Caco-2 (cell line): ENCODE measurements at places on chromosomes 1 and 21. TPM values are rescaled to one million over a fixed set of nuclear protein-coding genes. Genes with fewer than 3 reads are reported as not detected.

The GLIS1 gene
- total RNA-seq, result not detected in 2 replicates

The FOXO6 gene
- 0.42 and 0.59 TPM in 2 replicates for total RNA-seq

The MARK1 gene
- total RNA-seq, result 0.05 and 0.14 TPM in 2 replicates

The CLCA4 gene
- total RNA-seq, result not detected in 2 replicates

The VHLL gene
- not detected in 2 replicates for total RNA-seq

The RCSD1 gene
- not detected in 2 replicates for total RNA-seq

The HTR6 gene
- total RNA-seq, result not detected in 2 replicates

The RAD54L gene
- 29.1 and 30.6 TPM in 2 replicates for total RNA-seq

The SPATA45 gene
- total RNA-seq, result not detected in 2 replicates

DNA sequence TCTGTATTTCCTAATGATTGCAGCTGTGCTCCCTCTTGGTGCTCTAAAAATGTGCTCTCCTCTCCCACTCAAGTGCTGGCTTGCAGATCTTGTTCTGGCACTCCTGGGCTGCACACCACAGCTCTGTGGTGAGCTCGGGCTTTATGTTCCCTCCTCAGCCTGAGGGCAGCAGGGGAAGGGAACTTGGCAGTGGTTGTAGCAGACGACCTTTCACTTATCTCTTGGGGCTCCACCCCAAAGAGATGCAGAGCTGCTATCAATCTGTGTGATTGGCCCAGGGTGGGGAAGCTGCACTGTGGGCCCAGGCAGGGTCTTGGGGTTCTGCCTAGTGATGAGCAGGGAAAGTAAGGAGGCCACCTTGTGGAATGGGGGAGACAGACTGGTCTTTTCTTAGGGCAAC lies 143.5 kb upstream of the GORAB start:
- DNase-seq, result no peak
- no peak overlapping the region for H3K4me3 ChIP-seq
- H3K27me3 ChIP-seq, result no peaks in the 10 kb centered on the region
- no peak overlapping the region for H3K27ac ChIP-seq
- H3K36me3 ChIP-seq, result no peaks in the 10 kb centered on the region

- no peaks in the 10 kb centered on the region for H3K27me3 ChIP-seq
- no peak overlapping the region for H3K27ac ChIP-seq
- no peaks in the 10 kb centered on the region for H3K36me3 ChIP-seq
- no peak overlapping the region for H3K4me3 ChIP-seq
- DNase-seq, result no peak
Observed at GRCh38 chr1:18727956-18728355, 97.3 kb downstream of the PAX7 start.

GRCh38 chr1:80891871-80892270 lies 908.9 kb upstream of the ADGRL2 start:
- no peaks in the 10 kb centered on the region for H3K36me3 ChIP-seq
- H3K4me3 ChIP-seq, result no peak overlapping the region
- no peak for DNase-seq
- H3K27me3 ChIP-seq, result no peaks in the 10 kb centered on the region
- H3K27ac ChIP-seq, result no peak overlapping the region

DNA sequence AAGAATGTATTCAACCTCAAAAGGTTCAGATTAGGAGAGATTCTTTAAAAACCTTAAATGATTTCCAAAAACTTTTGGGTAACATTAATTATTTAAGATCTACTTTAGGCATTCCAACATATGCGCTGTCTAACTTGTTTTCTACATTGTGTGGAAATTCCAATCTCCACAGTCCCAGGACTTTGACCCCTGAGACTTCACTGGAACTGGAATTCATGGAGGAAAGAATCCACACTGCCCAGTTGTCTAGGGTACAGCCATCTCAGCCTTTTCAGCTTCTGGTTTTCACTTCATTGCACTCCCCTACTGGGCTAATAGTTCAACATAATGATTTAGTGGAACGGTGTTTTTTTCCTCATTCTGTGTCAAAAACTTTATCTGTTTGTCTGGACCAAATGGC lies 161.5 kb downstream of the IER5 start:
- no peaks in the 10 kb centered on the region for H3K4me1 ChIP-seq
- H3K4me3 ChIP-seq, result no peak overlapping the region
- H3K27ac ChIP-seq, result no peak overlapping the region
- H3K36me3 ChIP-seq, result no peaks in the 10 kb centered on the region
- H3K27me3 ChIP-seq, result no peaks in the 10 kb centered on the region
- peak; percentile 43 for DNase-seq

- H3K27me3 ChIP-seq, result no peaks in the 10 kb centered on the region
- no peaks in the 10 kb centered on the region for H3K4me1 ChIP-seq
- H3K4me3 ChIP-seq, result no peak overlapping the region
Observed at GRCh38 chr1:238982736-238983135, 403.6 kb upstream of the CHRM3 start.

- no peaks in the 10 kb centered on the region for H3K27me3 ChIP-seq
- no peaks in the 10 kb centered on the region for H3K4me1 ChIP-seq
- no peaks in the 10 kb centered on the region for H3K36me3 ChIP-seq
- no peak for DNase-seq
- no peak overlapping the region for H3K4me3 ChIP-seq
Observed at GRCh38 chr1:162420120-162420519, 8.2 kb upstream of the SH2D1B start.

DNA sequence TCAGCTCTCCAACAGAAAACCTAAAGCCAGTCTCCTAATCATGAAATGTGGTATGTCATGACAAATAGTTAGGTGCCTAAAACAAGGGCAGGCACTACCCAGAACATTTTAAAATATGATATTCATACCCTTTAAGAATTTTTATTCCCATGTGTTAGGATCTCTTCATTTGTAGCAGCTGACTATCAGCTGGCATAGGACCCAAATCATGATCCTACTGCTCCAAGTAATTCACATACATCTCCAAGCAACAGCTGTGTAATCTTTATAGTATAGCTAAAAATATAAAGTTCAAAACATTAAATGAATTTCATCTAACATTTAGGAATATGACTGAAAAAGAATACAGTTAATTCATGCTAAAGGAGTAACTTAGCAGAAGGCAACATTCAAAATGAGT lies 57.5 kb downstream of the ENAH start:
- H3K27ac ChIP-seq, result no peak overlapping the region
- no peaks in the 10 kb centered on the region for H3K27me3 ChIP-seq
- H3K4me3 ChIP-seq, result no peak overlapping the region
- DNase-seq, result no peak

DNA sequence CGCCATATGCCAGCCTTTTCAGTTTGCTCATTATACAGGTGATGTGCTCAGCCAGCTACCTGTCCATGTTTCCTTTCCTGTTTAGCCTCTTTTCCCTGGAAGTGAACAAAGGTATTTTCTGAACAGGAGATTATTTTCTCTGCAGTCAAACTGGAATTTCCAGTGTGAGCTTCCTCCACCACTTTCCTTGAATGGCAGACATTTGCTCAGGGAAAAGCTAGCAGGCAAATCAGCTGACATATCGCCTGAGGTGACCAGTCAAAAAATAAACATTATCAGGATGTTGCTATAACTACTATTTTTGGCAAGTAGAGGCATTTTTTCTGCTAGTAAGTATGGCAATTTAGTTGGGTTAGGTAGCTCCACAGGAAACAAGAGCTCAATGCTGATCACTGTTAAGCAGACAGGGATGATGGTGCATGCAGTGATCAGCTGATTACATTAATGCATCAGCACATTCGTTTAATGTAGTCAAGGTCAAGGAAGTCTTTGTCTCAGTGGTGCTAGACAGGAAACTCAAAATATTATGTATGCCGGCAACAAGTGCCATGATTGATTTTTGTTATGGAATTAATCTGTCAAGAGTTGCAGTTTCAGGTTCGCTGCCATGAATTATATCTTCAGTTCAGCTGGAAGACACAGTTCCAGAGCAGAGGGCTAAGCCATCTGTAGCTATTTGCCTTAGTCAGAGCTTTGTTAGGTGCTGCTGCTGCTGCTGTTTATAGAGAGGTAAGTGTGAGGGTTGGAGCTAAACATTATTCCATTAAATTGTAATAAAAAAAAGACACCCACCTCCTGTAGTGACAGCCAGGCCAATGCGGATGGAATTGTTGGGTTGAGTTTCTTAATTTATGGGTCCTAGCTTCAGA lies 179.7 kb upstream of the ST6GALNAC5 start:
- no peak for DNase-seq
- no peaks in the 10 kb centered on the region for H3K36me3 ChIP-seq
- no peak overlapping the region for H3K4me3 ChIP-seq
- H3K27ac ChIP-seq, result peak overlapping the region; percentile 67
- H3K27me3 ChIP-seq, result no peaks in the 10 kb centered on the region
- no peaks in the 10 kb centered on the region for H3K4me1 ChIP-seq

DNA sequence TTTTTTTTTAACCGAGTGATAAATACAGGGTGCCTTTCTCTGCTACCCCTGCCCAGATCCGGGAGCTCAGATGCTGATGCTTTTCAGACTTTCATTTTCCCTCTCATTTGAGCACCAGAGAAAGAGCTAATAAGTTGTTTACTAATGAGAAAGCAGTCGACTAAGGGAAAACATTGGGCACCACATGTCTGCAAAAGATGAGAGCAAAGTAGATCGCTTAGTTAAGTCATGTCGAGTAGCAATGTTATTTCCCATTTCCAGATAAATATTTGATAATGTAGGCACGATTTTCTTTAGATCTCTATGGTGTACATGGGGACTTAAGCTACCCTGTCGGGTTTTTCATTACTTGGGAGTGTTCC lies 1.2 kb downstream of the PKN2 start:
- no peaks in the 10 kb centered on the region for H3K27me3 ChIP-seq
- H3K36me3 ChIP-seq, result no peaks in the 10 kb centered on the region
- H3K27ac ChIP-seq, result peak overlapping the region; percentile 97
- peaks cover 5% of the 10 kb centered on the region; the same call in 1 of the 2 replicates for H3K4me1 ChIP-seq

- no peaks in the 10 kb centered on the region for H3K4me1 ChIP-seq
- H3K27me3 ChIP-seq, result no peaks in the 10 kb centered on the region
- no peaks in the 10 kb centered on the region for H3K36me3 ChIP-seq
- H3K27ac ChIP-seq, result no peak overlapping the region
Observed at GRCh38 chr21:35850029-35850428, 210.3 kb downstream of the SETD4 start.

- no peak for DNase-seq
- no peak overlapping the region for H3K4me3 ChIP-seq
- H3K4me1 ChIP-seq, result no peaks in the 10 kb centered on the region
- no peaks in the 10 kb centered on the region for H3K27me3 ChIP-seq
- no peaks in the 10 kb centered on the region for H3K36me3 ChIP-seq
- H3K27ac ChIP-seq, result no peak overlapping the region
Observed at GRCh38 chr1:29417147-29417858, 181.0 kb downstream of the PTPRU start.

DNA sequence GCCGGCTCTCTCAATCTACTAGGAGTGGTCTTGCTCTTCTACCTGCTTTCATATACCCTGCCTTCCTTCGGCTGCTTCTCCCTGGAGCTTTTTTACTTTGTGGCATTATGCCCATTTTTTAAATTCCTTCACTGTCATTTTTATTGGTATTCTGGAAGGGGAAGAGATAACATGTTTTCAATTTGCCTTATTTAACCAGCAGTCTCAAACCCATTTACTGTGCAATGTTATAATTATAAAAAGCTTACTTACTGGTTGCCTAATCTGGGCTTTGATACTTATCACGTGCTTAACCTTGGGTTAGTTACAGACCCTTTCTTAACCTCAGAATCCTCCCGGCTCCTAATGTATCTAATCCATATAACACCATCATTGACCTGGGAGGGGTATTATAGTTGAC lies 128.1 kb downstream of the SIPA1L2 start:
- H3K4me3 ChIP-seq, result no peak overlapping the region
- no peaks in the 10 kb centered on the region for H3K27me3 ChIP-seq
- DNase-seq, result no peak
- no peak overlapping the region for H3K27ac ChIP-seq

DNA sequence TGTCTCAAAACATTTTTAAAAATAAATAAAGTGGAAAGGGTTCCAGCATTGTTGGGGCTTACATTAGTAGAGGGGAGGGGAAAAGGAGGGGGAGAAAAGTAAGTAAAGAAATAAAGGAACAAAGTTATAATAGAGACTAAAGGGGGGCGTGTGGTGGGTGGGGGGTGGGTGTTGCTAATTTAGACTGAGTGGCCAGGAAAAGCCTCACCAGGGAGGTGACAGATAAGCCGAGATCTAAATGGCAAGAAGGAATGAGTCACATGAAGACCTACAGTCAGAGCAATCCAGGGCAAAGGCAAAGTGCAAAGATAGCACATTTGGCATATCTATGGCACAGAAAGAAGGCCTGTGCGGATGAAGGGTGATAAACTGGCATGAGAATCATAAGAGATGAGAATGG lies 7.5 kb downstream of the MPL start:
- no peak overlapping the region for H3K4me3 ChIP-seq
- no peaks in the 10 kb centered on the region for H3K27me3 ChIP-seq
- no peak overlapping the region for H3K27ac ChIP-seq

GRCh38 chr1:31054349-31054748 lies 11.2 kb downstream of the PUM1 start:
- no peaks in the 10 kb centered on the region for H3K36me3 ChIP-seq
- DNase-seq, result no peak
- H3K4me1 ChIP-seq, result no peaks in the 10 kb centered on the region
- H3K27ac ChIP-seq, result no peak overlapping the region
- no peak overlapping the region for H3K4me3 ChIP-seq

DNA sequence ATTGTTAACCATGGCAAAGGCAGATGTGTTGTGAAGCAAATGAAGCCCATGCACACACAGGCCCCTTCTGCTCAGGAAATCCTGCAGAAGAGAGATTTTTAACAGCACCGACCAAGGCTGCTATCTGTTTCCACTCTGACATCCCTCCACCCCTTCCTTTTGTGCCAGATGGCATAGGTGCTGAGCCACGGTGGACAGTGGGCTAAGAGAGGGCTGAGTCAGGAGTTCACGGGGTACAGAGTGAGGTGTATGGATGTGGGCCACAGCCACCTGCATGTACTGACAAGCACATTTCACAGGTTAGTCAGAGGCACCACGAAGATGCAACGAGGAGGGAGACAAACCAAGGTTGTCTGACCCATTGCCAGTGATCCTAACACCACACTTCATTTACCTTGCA lies 9.5 kb downstream of the RSPH1 start:
- peaks cover 12% of the 10 kb centered on the region for H3K4me1 ChIP-seq
- no peak overlapping the region for H3K27ac ChIP-seq
- no peaks in the 10 kb centered on the region for H3K36me3 ChIP-seq
- no peaks in the 10 kb centered on the region for H3K27me3 ChIP-seq
- H3K4me3 ChIP-seq, result no peak overlapping the region

- DNase-seq, result no peak
- H3K4me3 ChIP-seq, result no peak overlapping the region
- H3K27me3 ChIP-seq, result no peaks in the 10 kb centered on the region; the same call in 1 of the 2 replicates
- H3K4me1 ChIP-seq, result peaks cover 11% of the 10 kb centered on the region
- H3K36me3 ChIP-seq, result no peaks in the 10 kb centered on the region
Observed at GRCh38 chr1:204174958-204175357, 8.8 kb upstream of the REN start.

GRCh38 chr1:109959974-109960744 lies 24.4 kb upstream of the AHCYL1 start:
- peaks cover 59% of the 10 kb centered on the region for H3K4me1 ChIP-seq
- DNase-seq, result peak; percentile 84
- no peak overlapping the region for H3K4me3 ChIP-seq
- H3K27me3 ChIP-seq, result no peaks in the 10 kb centered on the region
- no peaks in the 10 kb centered on the region for H3K36me3 ChIP-seq

- H3K36me3 ChIP-seq, result no peaks in the 10 kb centered on the region
- DNase-seq, result no peak
- H3K27me3 ChIP-seq, result no peaks in the 10 kb centered on the region
- H3K4me3 ChIP-seq, result no peak overlapping the region
- peaks cover 19% of the 10 kb centered on the region for H3K4me1 ChIP-seq
- peak overlapping the region; percentile 6 for H3K27ac ChIP-seq
Observed at GRCh38 chr1:203274603-203275381, 30.5 kb upstream of the BTG2 start.
